Activated T-cell treated with anti-CD3 and anti-CD28 coated beads for 24 hours (primary cell): ENCODE measurements at places on chromosomes 2 and 18.

DNA sequence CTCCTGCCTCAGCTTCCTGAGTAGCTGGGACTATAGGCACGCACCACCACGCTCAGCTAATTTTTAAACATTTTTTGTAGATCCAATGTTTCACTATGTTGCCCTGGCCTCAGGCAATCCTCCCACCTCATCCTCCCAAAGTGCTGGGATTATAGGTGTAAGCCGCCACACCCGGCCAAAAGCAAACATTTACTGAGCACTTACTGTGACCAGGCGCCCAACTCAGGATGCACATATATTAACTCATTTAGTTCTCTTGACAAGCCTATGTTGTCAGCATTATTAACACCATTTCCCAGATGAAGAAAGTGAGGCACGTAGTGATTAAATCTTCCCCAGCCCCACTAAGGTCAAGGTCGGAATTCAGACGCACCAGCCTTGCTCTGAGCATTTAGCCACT, 41.1 kb downstream of the TMEM37 start:
- DNase-seq, result no peak

GRCh38 chr2:21047141-21048009, 3.5 kb upstream of the APOB start:
- no peak for DNase-seq

DNA sequence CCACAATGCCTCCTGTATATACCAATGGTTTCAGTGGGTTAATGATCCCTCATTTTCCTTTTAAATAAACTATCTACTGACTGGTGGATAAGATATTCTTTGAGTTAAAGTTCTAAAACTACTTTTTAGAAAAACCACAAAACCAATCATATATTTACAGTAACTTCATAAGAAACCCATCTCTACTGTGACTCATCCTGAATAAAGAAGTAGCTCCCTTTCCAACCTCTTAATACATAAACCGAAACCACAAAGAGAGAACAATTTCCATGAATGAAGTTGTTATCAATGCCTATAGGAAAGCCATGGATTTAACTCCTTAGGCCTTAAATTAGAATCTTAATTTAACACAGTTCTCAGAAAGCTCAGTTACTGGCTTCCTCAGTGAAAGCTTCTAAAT, 227.0 kb upstream of the SMAD7 start:
- DNase-seq, result no peak

DNA sequence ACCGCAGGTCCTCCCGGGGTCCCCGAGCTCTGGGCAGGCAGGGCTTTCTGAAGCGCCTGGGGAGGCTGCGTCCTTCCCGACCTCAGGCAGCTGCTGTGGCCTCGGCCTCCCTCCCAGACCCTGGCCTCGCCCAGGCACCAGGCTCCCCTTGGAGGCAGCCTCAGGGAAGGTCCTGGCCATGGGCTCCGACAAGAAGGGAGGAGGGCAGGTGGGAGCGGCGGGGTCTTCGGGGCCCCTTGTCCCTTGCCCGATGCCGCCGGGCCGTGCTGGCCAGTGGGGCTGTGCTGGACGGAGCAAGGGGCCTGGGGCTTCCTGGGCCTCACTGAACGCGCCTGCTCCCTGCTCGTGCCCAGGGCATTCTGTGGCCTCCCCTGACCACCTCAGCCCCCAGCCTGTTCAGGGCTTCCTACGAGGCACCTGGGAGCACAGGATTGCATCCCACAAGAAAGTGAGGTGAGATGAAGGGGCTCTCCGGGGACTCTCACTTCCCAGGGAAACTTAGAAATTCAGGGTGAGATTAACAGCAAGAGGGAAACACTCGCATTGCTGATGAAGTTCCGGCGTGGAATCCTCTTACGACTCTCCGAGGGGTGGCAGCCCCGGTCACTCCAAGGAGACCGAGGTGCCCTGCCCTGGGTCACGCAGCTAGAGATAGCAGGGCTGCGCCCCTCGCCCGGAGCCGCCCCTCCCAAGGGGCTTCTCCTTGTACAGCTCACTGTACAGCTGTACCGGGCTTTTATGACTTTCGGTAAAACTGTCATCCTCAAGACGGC, 778 bp downstream of the MFSD2B start:
- DNase-seq, result no peak

DNA sequence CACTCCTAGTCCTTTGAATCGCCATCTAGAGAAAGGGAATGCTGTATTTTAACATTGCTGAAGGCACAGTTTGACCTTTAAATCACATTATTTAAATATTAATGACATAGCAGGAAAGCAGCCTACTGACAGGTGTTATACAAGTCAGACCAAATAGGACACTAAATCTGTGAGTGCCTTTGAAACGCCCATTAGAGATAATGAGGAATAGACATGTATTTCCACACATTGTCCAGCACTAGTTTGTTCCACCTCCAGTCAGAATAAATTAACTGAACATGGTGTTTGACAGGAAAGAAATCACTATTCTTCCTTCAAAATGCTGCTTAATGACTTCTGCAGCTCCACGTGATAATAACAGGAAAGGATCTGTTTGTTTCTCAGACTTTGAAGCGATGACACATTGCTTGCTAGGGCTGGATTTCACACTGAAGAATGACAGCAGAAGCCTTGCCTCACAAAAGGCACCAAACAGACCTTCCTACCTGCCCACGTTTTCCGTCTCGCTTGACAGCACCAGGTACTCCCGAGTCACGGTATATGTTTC, 90.5 kb upstream of the DDX18 start:
- DNase-seq, result no peak

DNA sequence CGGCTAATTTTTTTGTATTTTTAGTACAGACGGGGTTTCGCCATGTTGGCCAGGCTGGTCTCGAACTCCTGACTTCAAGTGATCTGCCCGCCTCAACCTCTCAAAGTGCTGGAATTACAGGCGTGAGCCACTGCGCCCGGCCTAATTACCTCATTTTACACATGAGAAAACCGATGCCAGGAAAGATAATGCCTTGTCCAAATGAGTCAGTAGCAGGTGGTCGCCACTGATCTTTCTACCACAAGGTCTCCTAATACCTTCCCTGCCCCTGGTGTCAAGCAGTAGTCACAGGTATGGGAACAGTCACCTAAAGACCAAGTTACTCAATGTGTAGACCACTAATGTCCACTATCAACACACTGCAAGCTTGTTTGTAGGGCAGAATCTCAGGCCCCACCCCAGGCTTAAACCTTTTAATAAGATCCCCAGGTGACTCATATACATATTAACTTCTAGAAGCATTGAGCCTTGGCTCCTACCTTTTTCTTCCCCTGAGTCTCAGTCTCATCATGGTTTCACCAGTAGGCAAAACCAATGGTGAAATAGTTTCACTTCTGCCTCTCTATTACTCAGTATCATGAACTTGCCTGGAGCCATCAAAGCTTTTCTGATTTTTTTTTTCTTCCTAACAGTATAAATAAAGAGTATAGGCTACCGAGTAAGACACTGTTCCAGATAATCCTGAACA, 6.9 kb upstream of the EPB41L5 start:
- DNase-seq, result no peak

- DNase-seq, result no peak
Measured at GRCh38 chr18:36459203-36459602, 161.7 kb downstream of the FHOD3 start.

DNA sequence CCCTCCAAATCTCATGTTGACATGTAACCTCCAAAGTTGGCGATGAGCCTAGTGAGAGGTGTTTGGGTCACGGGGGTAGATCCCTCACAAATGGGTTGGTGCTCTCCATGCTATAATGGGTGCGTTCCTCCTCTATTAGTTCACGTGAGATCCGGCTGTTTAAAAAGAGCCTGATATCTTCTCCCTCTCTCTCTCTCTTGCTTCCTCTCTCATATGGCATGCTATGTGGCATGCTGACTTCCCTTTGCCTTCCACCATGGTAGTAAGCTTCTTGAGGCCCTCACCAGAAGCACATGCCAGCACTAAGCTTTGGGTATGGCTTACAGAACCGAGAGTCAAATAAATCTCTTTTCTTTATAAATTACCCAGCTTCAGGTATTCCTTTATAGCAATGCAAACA, 39.2 kb downstream of the C2orf76 start:
- no peak for DNase-seq
